G401 (cell line): ENCODE measurements at places on chromosomes 1 and 21. TPM values are rescaled to one million over a fixed set of nuclear protein-coding genes. Genes with fewer than 3 reads are reported as not detected.

DNA sequence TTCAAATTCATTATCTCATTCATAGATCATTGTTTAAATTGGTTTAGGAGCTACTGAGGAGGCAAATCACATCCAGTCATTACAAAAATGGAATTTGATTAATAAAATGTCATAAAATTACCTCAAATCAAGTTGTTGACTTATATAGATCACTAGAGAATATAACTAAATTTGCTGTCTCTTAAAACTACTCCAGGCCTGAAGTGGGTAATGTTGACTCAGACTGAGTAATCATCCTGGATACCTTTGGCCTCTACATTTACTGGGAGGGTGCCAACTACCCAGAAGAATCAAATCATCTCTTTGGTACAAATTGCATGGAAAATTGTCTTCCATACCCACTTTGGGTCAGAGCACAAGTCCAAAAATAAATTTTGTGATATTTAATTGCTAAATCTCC is 191.2 kb upstream of the GREM2 start:
- DNase-seq: no peak

DNA sequence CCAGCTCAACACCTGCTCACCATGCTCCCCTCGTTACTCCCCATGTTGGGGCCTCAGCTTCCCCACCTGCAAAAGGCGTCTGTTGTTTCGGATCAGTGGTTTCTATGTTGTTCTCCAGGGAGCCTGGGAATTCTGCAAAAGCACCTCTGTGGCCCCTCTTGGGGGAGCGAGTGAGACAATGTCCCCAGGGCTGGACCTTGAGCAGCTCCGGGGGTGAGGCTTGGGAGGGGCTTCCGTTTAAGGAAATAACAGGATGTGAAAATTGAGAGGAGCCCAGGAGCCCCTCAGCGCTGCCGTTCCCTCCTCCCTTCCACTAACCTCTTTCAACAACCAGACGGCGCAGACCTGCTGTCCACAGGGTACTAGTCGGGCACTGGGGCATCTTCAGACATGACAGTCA is 98.5 kb upstream of the IFFO2 start:
- DNase-seq: no peak

S100A16 gene
- total RNA-seq: 81.9 and 98.1 TPM in 2 replicates

PRKAA2 gene
- total RNA-seq: not detected in 2 replicates
